HuH-7.5 (cell line): ENCODE measurements at places on chromosomes 3 and 15.
A peak's percentile ranks its signal among the peaks of the same experiment; 100 is the strongest.

- no peak for DNase-seq
Observed at GRCh38 chr15:77023576-77024272, 28.8 kb downstream of the PSTPIP1 start.

- peak; percentile 40 for DNase-seq
Observed at GRCh38 chr3:36904641-36905040, 40.2 kb downstream of the TRANK1 start.

DNA sequence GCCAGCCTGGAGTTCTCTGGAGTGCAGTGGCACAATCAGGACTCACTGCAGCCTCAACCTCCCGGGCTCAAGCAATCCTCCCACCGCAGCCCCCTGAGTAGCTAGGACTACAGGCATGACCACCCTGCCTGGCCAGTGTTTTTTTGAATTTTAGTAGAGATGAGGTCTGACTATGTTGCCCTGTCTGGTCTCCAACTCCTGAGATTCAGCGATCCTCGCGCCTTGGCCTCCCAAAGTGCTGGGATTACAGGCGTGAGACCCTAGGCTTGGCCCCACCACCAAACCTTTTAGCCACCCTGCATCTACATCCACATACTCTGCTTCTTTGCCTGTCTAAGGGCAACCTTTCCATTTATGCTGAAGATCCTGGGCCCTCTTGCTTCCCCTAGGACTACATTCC is 4.4 kb downstream of the NUSAP1 start:
- no peak for DNase-seq

- no peak for DNase-seq
Observed at GRCh38 chr15:39788800-39789565, 6.3 kb upstream of the FSIP1 start.

DNA sequence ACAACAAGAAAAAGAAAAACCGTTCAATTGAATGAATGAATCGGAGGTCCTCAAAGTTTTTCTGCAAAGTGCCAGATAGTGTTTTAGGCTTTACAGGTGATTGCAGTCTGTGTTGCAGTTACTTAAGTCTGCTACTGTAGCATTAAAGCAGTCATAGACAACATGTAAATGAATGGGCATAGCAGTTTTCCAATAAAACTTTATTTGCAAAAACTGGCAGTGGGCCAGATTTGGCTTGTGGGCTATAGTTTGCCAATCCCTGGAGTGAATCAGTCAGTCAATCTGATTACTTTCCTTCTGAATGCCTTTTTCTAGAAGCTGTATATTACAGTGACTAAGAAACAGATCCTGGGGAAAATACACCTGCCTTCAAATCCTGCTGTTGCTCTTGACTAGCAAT is 242.6 kb downstream of the LRTM1 start:
- DNase-seq = no peak

GRCh38 chr3:76198086-76198485 is 412.7 kb upstream of the ZNF717 start:
- no peak for DNase-seq

- DNase-seq = no peak
Observed at GRCh38 chr3:143247073-143247472, 127.5 kb downstream of the CHST2 start.

DNA sequence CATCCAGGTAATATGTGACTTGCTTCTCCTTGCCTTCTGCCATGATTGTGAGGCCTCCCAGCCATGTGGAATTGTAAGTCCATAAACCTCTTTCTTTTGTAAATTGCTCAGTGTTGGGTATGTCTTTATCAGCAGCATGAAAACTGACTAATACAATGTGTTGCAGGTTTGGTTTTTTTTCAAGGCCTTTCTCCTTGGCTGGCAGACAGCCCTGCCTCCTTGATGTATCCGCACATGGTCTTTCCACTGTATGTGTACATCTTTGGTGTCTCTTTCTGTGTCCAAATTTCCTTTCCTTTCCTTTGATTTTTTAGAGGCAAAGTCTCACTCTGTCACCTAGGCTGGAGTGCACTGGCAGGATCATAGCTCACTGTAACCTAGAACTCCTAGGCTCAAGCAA is 260.1 kb downstream of the TUSC7 start:
- DNase-seq = no peak
